Esophagus muscularis mucosa (tissue), 4 donors: ENCODE measurements at places on chromosomes 16 and 17. TPM values are rescaled to one million over a fixed set of nuclear protein-coding genes. Genes with fewer than 3 reads are reported as not detected.

The ZNF785 gene
- 10.9 TPM for total RNA-seq

The CIBAR2 gene
- not detected for total RNA-seq

The CLEC19A gene
- not detected for total RNA-seq

The NME1 gene
- total RNA-seq, result 9.1 TPM

The ZNF469 gene
- 3.7 TPM for total RNA-seq

The LDHD gene
- 7.1 TPM for total RNA-seq

The CCL7 gene
- total RNA-seq, result not detected

The SLFN12 gene
- 6.6 TPM for total RNA-seq

DNA sequence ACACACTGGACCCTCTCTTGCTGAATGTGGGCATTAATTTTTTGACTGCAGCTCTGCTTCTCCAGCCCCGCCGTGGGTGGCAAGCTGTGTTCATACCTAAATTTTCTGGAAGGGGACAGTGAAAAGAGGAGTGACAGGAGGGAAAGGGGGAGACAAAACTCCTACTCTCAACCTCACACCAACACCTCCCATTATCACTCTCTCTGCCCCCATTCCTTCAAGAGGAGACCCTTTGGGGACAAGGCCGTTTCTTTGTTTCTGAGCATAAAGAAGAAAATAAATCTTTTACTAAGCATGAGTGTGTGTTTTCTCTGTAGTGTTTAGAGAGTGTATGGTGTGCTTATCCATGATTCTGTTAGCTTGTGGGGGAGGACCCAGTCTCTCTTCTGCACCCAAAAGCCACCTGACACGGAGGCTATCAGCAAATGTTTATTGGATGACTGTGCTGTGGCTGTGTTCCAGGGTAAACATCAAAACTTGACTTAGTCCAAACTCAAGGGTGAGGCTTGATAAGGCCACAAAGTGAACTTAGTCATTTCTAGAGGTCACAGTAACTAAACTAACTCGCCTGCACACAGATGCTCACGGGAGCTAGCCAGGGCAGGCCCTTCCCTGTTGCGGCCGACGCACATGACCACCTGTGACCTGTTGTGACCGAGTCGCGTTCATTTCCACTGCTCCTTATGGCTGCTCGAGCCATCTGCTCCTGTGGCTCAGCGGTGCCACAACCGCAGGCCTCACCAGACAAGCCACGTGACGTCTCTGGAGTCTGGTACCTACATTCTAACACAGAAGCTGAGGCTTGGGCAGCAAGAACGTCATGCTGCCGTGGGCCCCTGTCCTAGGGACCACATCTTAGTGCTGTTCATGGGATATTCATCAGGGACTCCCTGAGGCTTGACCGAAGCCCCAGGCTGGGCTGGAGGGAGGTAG, 9.8 kb upstream of the MED11 start:
- no peaks in the 10 kb centered on the region for H3K27me3 ChIP-seq
- H3K4me1 ChIP-seq, result peaks cover 5% of the 10 kb centered on the region
- DNase-seq, result no peak
- H3K27ac ChIP-seq, result no peak overlapping the region
- peaks cover 36% of the 10 kb centered on the region for H3K36me3 ChIP-seq
- H3K4me3 ChIP-seq, result no peak overlapping the region

DNA sequence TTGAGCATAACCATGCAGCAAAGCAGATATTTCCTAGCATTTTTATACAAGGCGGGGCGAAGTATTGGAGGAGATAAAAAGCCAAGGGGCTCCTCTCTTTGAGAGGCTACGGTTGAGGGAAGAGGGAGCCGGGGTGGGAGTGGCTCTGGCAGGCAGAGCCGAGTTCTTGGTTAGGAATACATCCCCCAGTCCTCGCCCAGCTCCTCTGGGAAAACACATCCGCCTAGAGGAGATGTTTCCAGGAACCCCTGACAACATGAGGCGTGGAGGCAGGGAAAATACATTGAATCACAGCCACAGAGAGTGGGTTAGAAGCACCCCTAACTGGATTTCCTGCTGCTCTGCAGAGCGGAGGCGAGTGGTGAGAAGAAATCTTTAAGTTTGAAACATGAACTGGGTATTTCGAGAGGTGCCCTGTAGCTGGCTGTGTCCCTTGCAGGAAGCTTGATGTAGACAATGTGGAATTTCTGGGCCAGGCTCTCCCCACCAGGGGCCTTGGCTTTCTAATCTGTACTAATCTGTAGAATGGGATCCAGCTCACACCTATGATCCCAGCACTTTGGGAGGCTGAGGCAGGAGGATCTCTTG, 27.3 kb downstream of the TTYH2 start:
- no peaks in the 10 kb centered on the region for H3K36me3 ChIP-seq
- no peak for DNase-seq
- no peak overlapping the region for H3K27ac ChIP-seq
- H3K4me1 ChIP-seq, result peaks cover 26% of the 10 kb centered on the region
- no peak overlapping the region for H3K4me3 ChIP-seq

DNA sequence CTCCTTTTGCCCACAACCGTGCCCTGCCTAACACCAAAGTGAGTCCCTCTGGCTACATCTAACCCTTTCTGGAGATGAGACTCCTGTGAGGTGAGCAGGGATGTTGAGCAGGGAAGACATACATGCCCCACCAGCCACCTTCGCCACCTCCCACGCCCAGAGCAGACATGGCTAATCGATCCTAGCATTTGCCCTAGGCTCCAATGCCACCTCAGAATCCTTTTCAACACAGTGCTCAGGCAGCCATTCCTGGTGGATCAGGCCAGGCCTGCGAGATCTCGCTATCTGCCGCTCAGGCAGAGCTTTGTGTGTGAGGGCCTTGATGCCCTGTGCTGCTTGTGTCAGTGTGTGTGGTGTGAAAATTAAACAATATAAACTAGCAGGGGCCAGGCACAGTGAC, 21.0 kb downstream of the SCGB1C2 start:
- H3K27ac ChIP-seq, result no peak overlapping the region
- H3K4me3 ChIP-seq, result no peak overlapping the region
- H3K4me1 ChIP-seq, result no peaks in the 10 kb centered on the region
- no peaks in the 10 kb centered on the region for H3K27me3 ChIP-seq
- no peak for DNase-seq
- no peaks in the 10 kb centered on the region for H3K36me3 ChIP-seq

DNA sequence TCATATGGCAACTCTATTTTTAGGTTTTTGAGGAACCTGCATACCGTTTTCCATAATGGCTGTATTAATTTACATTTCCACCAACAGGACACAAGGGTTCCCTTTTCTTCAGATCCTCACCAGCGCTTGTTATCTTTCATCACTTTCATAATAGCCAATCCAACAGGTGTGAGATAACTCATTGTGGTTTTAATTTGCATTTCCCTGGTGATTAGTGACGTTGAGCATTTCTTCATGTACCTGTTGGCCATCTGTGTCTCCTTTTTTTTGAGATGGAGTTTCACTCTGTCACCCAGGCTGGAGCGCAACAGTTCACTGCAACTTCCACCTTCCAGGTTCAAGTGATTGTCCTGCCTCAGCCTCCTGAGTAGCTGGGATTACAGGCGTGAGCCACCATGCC, 36.2 kb upstream of the ABCC3 start:
- H3K4me3 ChIP-seq, result no peak overlapping the region
- no peaks in the 10 kb centered on the region for H3K4me1 ChIP-seq
- DNase-seq, result no peak
- H3K36me3 ChIP-seq, result no peaks in the 10 kb centered on the region
- no peaks in the 10 kb centered on the region for H3K27me3 ChIP-seq

- no peaks in the 10 kb centered on the region for H3K36me3 ChIP-seq
- no peak overlapping the region for H3K27ac ChIP-seq
- no peak for DNase-seq
- no peaks in the 10 kb centered on the region for H3K27me3 ChIP-seq
Observed at GRCh38 chr17:79306424-79307318, 232.0 kb downstream of the ENGASE start.

- no peak overlapping the region for H3K27ac ChIP-seq
- DNase-seq, result no peak
- H3K4me3 ChIP-seq, result no peak overlapping the region
- H3K36me3 ChIP-seq, result peaks cover 76% of the 10 kb centered on the region
Observed at GRCh38 chr16:28589069-28589468, 7.8 kb downstream of the SULT1A2 start.

GRCh38 chr17:27523712-27524111, 67.5 kb downstream of the KSR1 start:
- H3K27me3 ChIP-seq, result no peaks in the 10 kb centered on the region
- DNase-seq, result no peak
- H3K36me3 ChIP-seq, result no peaks in the 10 kb centered on the region

DNA sequence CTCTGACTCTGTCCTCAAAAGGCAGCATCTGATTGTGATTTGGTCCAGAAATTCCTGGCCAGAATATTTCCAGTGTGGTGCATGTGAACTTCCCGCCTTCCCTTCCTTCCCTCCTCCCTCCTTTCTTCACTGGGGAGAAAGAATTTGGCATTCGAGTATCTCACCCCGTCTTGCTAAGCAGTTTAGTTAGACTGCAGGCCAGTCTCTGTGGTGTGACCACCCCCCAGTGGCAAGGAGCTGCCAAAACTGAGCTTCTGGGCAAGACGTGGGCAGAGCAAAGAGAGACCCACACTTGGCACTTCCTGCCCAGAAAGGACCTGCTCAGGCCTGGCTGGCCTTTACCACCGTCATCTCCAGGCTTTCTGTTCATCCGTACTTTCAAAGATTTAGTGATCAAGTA, 36.4 kb downstream of the SNX20 start:
- no peaks in the 10 kb centered on the region for H3K27me3 ChIP-seq
- DNase-seq, result no peak
- peaks cover 4% of the 10 kb centered on the region for H3K36me3 ChIP-seq
- H3K4me3 ChIP-seq, result no peak overlapping the region
- no peak overlapping the region for H3K27ac ChIP-seq
- H3K4me1 ChIP-seq, result peaks cover 18% of the 10 kb centered on the region

GRCh38 chr17:80279895-80280294, 19.2 kb downstream of the RNF213 start:
- H3K36me3 ChIP-seq, result peaks cover 73% of the 10 kb centered on the region
- H3K27me3 ChIP-seq, result no peaks in the 10 kb centered on the region
- no peak for DNase-seq
- H3K4me1 ChIP-seq, result peaks cover 44% of the 10 kb centered on the region

- no peaks in the 10 kb centered on the region for H3K4me1 ChIP-seq
- no peaks in the 10 kb centered on the region for H3K36me3 ChIP-seq
- H3K27me3 ChIP-seq, result no peaks in the 10 kb centered on the region
- no peak overlapping the region for H3K27ac ChIP-seq
- H3K4me3 ChIP-seq, result no peak overlapping the region
Observed at GRCh38 chr17:55540414-55541091, 29.3 kb upstream of the SMIM36 start.

DNA sequence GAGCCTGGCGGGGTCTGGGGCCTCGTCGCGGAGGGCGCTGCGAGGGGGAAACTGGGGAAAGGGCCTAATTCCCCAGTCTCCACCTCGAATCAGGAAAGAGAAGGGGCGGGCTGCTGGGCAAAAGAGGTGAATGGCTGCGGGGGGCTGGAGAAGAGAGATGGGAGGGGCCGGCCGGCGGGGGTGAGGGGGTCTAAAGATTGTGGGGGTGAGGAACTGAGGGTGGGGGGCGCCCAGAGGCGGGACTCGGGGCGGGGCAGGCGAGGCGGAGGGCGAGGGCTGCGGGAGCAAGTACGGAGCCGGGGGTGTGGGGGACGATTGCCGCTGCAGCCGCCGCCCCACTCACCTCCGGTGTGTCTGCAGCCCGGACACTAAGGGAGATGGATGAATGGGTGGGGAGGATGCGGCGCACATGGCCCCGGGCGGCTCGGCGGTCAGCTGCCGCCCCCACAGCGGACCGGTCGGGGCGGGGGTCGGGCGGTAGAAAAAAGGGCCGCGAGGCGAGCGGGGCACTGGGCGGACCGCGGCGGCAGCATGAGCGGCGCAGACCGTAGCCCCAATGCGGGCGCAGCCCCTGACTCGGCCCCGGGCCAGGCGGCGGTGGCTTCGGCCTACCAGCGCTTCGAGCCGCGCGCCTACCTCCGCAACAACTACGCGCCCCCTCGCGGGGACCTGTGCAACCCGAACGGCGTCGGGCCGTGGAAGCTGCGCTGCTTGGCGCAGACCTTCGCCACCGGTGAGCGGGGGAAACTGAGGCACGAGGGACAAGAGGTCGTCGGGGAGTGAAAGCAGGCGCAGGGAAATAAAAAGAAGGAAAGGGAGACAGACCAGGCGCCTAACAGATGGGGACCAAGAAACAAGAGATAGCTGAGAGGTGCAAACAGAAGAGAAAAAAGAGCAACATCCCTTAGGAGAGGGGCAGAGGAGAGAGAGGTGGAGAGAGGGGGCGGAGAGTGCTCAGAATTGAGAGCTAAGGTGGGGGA, at the start of gene PNMT:
Gene PNMT (plus strand): TSS at position 509 of the 980 bp plus-strand sequence. CDS start 23 bp downstream, at position 532.
- no peak for DNase-seq
- H3K36me3 ChIP-seq, result no peaks in the 10 kb centered on the region
- peaks cover 48% of the 10 kb centered on the region for H3K27me3 ChIP-seq
- peaks cover 37% of the 10 kb centered on the region for H3K4me1 ChIP-seq
- H3K4me3 ChIP-seq, result peak within 1 kb of the TSS; percentile 62

DNA sequence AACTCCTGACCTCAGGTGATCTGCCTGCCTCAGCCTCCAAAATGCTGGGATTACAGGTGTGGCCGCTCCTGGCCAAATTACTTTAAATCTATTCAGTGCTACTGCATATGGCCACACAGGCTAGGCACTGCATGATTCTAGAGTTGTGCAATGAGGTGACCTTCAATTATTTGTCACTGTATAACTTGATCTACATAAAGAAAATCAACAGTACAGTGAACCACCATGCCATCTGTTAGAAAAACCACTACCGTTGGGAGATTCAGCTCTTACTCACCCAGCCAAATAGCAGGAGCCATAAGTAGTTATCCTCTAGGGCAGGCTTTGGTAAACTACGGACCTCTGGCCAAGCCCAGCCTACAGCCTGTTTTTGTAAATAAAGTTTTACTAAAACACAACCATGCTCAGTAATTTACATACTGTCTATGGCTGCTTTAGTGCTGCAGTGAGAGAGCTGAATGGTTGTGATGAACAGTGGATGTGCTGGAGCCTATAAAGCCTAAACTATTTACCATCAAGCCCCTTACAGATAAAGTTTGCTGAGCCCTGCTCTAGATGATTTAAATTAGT, 40.7 kb upstream of the TANC2 start:
- no peak overlapping the region for H3K4me3 ChIP-seq
- H3K36me3 ChIP-seq, result no peaks in the 10 kb centered on the region
- DNase-seq, result no peak
- no peaks in the 10 kb centered on the region for H3K27me3 ChIP-seq
- no peaks in the 10 kb centered on the region for H3K4me1 ChIP-seq

GRCh38 chr17:17207998-17208397, 1.9 kb upstream of the PLD6 start:
- no peak overlapping the region for H3K4me3 ChIP-seq
- DNase-seq, result no peak
- H3K27me3 ChIP-seq, result no peaks in the 10 kb centered on the region
- H3K36me3 ChIP-seq, result peaks cover 6% of the 10 kb centered on the region

DNA sequence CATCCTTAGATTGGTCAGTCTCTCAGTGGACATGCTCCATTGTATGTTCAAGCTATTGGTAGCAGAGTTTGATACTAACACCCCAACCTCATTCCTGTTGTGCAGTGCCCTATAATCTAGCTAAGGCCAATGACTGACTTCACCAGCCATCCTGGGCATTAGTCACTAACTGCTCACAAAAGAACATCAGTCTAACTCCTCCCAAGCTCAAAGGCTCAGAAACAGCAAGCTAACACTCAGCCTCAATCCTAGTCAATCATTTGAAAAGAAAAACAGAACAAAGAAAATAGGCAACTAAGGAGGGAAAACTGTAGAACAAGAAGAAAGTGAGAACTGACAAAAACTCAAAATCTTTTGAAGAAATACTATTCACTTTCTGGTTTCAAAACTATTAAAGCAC, 199.1 kb upstream of the C17orf78 start:
- no peaks in the 10 kb centered on the region for H3K4me1 ChIP-seq
- no peaks in the 10 kb centered on the region for H3K27me3 ChIP-seq
- no peak overlapping the region for H3K4me3 ChIP-seq
- no peak overlapping the region for H3K27ac ChIP-seq

- no peak for DNase-seq
- no peak overlapping the region for H3K4me3 ChIP-seq
- H3K36me3 ChIP-seq, result no peaks in the 10 kb centered on the region
Observed at GRCh38 chr16:4618645-4619418, 4.1 kb upstream of the UBALD1 start.
